ENCODE measurements at places on chromosomes 2 and 18.

- no peak for DNase-seq
Measured at GRCh38 chr18:63799189-63799588, 24.0 kb downstream of the SERPINB7 start.

GRCh38 chr2:88628571-88628939, 1.3 kb upstream of the EIF2AK3 start:
- no peak for DNase-seq

DNA sequence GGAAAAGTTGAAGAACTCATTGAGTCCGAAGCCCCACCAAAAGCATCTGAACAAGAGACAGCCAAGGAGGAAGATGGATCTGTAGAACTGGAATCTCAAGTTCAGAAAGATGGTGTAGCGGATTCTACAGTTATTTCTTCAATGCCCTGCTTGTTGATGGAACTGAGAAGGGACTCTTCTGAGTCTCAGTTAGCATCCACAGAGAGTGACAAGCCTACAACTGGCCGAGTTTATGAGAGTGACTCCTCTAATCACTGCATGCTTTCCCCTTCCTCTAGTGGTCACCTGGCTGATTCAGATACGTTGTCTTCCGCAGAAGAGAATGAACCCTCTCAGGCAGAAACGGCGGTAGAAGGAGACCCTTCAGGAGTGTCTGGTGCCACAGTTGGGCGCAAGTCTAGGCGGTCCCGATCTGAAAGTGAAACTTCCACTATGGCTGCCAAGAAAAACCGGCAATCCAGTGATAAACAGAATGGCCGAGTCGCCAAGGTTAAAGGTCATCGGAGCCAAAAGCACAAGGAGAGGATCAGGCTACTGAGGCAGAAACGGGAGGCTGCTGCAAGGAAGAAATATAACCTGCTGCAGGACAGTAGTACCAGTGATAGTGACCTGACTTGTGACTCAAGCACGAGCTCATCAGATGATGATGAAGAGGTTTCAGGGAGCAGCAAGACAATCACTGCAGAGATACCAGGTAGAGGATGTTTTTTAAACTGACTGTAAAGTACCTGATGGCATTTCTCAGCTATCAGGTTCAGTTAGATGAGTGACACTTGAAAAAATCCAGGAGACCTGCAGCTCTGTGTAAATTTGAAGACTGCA, 111.9 kb downstream of the HAUS1 start:
- no peak for DNase-seq

- DNase-seq, result no peak
Measured at GRCh38 chr2:142716463-142717242, 160.8 kb upstream of the KYNU start.

GRCh38 chr18:11308499-11308898, 159.1 kb upstream of the PIEZO2 start:
- peak; percentile 8 for DNase-seq

GRCh38 chr2:37615804-37616676, 55.4 kb downstream of the CDC42EP3 start:
- DNase-seq, result no peak

- DNase-seq, result peak; percentile 18
Measured at GRCh38 chr18:37309059-37309458, 256.5 kb downstream of the CELF4 start.

- peak; percentile 89 for DNase-seq
Measured at GRCh38 chr2:32484937-32485336, 128.1 kb downstream of the BIRC6 start.

GRCh38 chr2:37550190-37550589, 121.3 kb downstream of the CDC42EP3 start:
- DNase-seq, result no peak

DNA sequence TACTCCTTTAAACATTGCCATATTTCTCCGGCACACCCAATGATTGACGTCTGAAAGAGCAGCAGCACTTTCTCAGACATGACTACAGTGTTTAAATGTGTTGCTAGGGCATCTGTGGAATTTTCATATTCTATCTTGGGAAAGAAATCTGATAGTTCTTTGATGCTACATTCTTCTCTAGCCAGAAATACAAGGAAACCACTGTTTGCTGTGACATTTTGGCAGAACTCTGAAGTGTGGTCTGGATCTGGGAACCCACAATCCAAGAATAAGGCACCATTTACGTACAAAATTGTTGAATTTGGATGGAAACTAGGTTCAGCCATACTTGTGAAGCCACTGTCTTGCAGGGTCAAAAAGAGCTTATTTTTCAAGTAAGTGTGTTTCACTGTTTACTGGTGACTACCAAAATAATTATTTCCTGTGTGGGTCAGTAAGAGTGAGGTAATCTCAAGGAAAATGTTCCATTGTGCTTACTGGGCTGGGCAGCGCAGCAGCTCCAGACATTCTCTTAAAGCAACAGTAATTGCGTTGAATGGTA, 21.3 kb upstream of the CD28 start:
- peak; percentile 89 for DNase-seq

DNA sequence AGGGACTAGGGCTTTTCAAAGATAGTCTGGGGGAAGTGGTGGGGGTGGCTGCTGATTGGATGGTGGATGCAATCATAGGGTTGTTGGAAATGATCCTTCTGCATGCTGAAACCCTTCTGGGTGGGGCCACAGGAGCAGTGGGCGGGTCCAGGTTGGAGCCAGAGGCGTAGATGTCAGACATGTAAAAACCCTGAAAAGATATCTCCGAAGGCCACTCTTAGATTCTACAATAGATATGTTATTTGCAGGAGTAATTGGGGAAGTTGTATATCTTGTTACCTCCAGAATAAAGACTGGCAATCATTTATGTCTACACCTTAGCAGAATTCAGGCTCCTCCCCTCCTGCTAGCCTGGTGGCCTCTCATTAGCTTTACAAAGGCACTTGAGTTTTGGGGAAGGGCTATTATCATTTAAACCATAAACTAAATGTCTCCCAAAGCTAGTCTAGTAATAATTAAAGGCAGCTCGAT, 8.2 kb upstream of the FAM98A start:
- DNase-seq, result no peak

DNA sequence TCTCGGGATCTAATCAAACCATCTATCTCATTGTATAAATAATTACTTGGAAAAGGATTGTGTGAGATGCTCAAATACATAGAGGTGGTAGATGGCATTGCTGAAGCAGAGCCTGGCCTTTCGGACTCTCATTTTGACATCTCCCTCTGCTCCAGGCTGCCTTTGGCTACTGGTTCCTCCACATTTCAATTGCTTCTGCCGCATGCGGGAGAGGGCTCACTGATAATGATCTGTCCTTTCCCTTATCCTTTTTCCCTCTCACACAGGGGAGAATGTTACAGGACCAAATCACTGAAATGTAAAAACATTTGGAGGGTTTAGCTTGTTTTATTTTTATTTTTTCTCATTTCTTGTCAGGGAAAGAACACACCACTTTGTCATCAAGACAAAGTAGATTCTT, 380.6 kb upstream of the UBE2E3 start:
- DNase-seq, result no peak

All from mammary epithelial cell (primary cell).